ENCODE measurements at places on chromosomes 6 and 20.

- peak; percentile 81 for DNase-seq
These were observed 1.4 kb downstream of the STAU1 start for GRCh38 chr20:49186535-49187329.

DNA sequence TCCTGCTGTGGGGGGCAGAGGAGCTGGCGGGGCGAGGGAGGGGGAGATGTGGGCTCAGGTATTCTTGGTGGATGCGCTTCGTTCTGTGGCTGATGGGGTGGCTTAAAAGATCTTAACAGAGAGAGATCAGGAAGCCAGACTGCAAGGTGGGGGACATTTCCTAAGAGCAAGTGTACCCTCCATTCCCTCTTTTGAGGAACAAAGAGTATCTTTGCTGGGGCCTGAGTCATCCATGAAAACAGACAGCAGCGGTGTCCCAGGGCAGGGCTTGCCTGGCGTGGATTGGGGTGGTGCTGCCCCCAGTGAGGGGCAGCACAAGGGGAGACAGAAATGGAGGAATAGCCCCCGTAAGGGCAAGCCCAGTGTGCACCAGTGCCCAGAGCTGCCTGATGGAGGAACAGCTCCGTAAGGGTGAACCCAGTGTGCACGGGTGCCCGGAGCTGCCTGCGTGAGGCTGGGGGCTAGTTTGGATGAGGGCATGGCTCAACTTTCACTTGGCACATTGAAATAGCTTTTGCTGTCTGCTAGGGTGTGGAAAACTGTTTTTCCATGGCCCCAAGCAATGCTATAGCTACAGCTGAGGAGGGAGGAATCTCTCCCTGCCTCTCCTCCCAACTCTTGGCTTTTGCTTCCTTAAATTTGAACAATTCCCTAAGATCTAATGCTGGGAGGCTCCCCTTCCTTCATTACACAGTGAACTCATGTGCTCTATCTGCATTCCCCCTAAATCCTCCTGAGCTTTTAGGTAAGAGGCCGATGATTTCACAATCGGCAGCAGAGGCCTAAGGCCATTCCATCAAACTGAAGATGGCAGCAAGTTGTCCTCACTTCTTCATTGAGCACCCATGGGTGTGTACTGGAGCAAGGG is 12.9 kb downstream of the MAPK13 start:
- no peak for DNase-seq

DNA sequence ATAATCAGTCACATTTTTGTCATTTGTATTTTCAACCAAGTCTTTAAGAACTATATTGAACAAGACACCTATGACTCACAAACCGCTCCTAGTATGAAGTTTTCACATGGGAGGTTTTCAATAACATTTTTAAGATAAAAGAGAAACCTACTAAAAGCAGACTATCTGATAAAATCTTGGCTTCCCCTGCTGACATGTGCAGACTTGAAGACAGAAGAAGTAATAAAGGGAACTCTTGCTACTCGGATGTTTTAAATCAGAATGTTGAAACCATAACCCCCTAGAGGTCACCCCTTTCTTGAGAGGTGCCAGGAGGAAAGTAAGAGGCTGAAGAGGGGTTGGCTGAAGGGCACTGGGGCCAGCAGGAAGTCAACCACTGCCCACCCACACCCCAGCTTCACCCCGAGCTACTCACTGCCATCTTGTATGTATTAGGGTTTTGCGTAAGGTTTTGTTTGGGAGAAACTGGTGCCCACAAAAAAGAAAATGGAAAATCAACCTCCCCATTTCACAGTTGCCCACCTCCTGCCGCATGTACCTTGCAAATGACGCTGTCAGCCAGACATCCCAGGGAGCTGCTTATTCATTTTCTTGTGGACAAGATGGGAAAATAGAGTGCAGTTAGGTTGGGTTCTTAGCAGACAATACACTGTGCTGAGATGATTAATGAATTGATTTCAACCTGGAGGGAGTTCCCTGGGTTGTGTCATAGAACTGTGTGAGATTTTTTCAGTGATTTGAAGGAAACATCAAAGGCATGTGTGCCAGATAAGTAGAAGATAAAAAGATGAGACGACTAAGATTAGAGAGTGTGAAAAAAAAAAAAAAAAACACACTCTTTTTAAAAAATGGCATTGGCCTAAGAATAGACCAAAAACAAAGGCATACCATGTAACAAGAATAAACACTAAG is 83.2 kb upstream of the TAB2 start:
- DNase-seq, result peak; percentile 84

DNA sequence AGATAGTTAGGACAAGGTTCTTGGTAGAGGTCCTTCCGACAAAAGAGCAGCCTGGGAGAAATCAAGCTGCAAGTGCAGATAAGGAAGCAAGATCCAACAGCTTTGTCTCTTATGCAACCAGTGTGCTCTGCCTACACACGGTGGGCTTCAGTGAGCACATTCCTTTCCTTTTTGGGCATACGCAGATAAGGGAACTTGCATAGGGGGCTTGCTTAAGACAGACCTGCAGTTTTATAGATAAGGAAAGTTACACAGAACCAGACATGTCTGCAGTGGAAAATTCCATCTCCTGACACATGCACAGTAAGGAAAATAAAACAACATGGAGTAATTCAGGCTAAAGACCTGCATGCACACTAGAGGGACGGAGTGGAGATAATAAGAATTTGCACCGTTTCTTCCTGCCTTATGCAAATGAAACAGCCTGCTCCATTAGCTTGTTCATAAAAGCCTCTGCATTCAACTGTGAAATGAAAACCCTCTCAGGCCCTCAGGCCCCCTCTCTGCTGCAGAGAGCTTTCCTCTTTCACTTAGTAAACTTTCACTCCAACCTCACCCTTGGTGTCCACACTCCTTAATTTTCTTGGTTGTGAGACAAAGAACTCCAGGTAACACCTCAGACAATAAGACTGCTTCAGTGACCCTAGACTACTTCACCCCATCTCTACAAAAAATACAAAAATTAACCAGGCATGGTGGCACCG is 97.5 kb upstream of the MYLIP start:
- DNase-seq, result no peak

DNA sequence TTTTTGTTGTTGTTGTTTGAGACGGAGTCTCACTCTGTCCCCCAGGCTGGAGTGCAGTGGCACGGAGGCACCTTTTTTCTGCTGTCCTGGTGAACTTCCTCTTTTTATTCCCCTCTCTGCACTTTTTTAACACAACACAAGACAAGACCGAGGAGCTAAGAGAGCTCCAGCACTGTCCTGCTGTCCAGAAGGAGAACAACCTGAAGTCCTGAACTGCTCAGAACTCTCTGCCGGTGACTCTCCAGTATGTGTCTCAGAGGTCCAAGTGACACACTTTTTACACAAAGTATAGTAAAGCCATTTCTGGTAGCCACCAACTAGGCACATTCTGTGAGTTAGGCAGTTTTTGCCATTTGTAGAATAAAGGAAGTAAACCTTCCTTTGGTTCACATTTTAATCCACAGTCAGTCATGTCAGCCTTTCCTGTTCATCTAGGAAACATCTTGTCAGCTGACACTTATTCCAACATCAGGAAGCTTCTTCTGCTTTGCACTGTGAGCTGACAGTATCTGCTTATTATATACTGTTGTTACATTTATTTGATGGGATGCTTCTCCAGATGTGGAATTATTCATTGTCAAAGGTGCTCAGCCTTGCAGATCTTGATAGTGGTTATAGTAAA is 28.1 kb upstream of the TXNDC5 start:
- DNase-seq, result no peak

DNA sequence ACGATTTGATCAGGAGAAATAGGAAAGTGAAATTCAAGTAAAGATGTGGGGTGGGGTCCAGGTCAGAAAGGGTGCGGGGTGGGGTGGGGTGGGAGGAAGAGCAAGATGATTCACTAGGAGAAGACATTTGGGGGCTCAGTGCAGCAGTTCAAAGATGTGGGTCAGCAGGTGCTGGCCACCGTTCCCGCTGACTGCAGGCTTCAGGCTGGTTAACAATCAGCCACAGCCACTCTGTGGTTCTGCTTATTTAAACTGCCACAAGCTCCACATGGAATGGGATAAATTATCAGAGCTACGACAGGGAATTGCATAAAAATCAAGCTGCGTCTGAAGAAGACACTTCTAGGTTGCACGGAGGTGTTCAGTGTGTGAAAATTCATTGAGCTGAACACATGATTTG is 49.4 kb downstream of the TRAM2 start:
- DNase-seq, result no peak

DNA sequence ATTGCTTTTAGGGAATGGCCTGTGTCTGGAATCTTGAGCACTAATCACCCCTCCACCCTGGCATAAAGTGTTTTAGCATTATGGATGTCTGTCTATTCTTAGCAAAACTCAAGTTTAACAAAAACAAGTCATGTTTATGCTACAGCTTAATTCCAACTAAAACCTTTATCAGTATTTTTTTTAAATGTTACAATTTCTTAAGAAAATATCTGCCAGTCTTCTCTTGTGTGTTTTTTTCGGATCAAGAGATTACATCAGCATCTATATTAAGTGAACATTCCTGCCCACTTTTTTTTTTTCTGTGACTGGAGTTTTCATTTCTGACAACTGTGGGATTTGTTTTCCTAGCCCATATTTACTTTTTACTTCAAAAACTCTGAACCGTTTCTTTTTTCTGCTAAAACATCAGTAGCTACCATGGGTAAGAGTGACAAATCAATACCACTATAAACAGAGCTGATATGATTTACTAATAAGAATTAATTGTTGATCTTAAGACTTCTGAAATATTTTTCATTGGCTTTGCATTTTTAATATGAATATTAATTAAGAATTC is 94.3 kb downstream of the EDN1 start:
- no peak for DNase-seq

DNA sequence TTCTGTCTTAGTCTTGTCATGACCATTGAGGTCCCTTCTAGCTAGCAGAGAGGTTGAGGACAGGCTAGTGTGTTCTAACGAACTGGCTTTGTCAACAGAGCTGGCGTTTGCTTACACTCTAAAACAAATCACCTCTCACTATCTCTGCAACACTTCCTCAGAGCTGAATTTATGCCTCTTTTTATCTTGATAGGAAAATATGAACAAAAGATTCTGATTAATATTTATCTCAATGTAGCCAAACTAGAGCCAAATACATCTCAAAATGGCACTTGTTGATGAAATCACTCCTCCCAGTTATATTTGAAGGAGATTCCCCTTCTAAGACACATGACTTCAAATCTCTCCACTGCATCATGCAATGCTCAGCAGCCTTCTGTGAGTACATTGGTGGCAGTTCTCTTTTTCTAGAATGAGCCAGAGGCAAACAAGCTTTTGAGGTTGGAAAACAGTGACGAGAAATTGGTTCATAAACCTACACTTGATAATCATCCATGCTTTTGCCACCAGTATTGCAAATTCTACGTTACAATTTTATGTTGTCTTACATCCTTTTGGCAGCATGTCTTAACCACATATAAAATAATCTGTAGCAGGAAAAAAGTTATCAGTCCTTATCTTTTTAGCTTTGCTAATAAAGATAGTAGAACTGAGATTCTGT is 615.7 kb upstream of the CITED2 start:
- no peak for DNase-seq

DNA sequence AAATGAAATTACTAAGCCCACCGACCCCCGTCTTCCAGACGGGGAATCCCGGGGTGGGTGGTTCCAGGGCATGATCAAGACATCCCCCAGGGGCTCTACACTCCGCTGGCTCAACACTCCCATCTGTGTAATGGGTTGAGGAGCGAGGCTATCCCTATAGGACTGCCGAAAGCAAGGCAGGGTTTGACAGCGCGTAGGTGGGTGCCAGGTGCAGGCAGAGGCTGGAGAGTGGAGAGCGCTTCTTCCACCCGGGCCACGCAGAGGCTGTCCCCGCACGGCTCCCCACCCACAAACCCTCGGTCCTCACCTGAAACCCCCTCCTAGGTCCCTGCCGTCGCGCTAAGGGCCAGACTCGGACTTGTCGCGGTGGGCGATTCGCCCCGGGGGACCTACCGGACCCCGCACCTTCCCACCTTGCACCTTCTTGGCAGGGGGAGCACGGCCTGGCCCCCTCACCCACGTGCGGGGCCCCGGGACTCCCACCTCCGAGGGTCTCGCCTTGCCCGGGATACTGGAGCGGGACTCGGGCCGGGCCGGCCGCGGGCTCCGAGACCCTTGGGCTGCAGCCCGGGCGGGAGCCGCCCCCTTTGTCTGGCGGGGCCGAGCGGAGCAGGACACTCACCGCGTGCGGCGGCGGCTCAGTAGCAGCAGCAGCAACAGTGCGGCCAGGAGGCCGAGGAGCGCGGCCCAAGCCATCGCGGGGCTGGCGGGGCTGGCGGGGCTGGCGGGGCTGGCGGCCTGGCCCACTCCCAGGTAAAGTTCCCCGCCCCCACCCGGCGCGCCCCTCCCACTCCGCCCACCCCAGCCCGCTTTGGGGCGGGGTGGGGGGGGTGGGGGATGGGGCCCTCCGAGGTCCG is at the start of gene PTGIS:
Gene PTGIS, minus strand, starts transcription at position 717 of the 857 bp plus-strand sequence. Its CDS starts 21 bp downstream, at position 696.
- DNase-seq, result no peak

DNA sequence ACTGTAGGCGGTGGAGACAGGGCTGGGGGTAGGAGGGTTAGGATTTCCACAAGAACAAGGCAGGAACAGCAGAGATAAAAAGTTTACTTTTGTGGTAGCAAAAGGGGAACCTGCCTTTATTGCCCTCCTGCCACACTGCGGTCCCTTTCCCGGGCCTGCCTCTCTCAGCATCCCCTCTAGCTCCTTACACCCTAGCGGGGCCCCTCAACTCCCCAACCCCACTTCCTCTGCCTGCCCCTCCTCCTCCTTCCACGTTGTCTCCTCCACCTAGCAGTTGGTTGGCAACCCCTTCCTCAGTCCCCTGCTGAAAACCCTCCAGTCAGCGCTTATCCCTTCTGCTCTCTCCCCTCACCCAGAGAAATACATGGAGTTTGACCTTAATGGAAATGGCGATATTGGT is 714 bp downstream of the AIF1 start:
- no peak for DNase-seq

- peak; percentile 30 for DNase-seq
These were observed 47.2 kb downstream of the TRERF1 start for GRCh38 chr6:42404484-42404883.

- no peak for DNase-seq
These were observed 391.8 kb downstream of the ARHGAP18 start for GRCh38 chr6:129317931-129318820.

GRCh38 chr6:160417146-160417545 is 69.0 kb downstream of the SLC22A3 start:
- DNase-seq, result no peak

DNA sequence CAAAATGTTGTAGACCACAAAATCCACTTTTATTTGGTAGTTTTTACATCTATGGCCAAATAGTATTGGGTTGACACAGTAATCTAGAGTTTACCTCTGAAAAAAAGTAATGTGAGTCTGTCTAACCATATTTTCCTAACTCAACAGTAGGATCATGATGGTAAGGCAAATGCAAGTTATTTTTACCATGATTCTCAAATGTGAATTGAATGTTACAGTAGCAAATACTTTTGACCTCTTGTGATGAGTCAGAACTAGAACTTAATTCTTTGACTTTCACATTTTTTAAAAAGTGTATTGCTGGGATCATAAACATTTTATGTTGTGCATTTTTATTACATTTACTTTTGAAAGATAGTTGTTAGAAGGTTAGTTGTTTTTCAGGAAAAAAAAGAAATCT is 22.0 kb downstream of the RNF146 start:
- no peak for DNase-seq

All from CD4-positive, alpha-beta T cell treated with Interleukin-17A for 1 hour (primary cell).